ENCODE measurements at places on chromosomes 7 and 10.

- no peak for DNase-seq
These were observed 14.2 kb downstream of the LEP start for GRCh38 chr7:128255271-128255670.

DNA sequence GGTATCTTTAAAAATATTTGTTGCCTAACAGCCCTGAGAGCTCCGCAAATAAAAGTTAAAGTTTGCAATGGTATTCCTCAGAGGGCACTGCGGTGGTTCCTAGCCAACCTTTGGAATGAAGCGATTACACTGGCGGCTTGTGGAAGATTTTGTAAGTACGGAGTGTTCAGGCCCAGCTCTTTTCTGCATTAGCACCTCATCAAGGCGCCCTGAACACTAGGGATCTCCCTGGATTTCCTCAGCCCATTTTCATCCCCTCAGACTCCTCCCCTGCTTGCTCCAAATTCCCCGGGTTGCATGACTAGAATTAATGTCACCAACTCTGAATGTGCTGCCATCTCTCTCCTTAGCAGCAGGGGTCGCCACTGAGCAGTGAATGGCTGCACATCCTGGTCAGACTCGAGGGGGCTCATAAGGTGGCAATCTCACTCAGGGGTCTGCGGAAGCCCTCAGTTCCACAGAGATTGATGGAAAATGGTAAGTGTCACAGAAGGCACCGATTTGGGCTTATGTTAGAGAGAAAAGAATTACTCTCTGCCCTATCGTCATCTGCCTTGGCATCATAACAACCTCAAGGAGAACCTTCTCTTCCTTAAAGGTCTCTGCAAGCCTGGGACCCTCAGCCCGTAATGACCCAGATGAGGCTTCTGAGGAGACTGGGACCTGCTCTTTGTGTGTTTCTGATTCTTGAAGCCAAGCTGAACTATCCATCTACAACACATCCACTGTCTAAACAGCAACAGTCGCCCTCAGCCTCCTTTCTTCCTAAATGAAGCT lies 262.8 kb upstream of the AOAH start:
- no peak for DNase-seq

DNA sequence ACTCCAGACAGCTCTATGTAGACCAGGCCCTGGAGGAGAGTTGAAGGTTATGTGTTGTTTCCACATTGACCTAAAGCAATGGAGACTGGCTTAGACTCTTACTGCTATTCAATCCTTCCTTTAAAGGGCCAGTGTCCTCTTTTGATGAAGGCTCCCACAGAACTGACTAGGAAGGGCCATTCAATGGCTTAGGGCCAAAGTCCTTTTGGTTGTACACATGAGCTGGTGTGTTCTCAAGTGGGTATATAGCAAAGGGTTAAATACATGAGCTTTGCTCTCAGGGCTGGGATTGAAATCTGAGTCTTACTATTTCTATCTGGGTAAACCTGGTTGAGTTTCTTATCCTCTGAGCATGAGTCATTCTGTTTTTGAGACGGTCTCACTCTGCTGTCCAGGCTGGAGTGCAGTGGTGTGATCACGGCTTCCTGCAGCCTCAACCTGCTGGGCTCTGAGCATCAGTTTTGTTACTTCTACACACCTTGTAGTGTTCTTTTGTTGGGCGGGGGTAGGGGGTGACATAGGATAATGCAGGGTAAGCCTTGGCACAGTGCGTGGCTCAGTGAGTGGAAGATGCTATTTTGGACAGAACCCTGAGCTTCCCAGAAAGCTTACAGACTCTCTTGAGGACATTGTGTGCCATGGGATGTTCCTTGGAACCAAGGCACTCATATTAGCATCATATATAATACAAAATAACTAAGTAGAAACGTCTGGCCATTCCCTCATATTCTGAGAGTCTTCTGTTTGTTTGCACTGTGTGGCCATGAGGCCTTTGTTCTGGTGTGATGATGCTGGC lies 90.1 kb downstream of the ABCC2 start:
- no peak for DNase-seq

- DNase-seq = no peak
These were observed 47.6 kb downstream of the RALA start for GRCh38 chr7:39670934-39671333.

DNA sequence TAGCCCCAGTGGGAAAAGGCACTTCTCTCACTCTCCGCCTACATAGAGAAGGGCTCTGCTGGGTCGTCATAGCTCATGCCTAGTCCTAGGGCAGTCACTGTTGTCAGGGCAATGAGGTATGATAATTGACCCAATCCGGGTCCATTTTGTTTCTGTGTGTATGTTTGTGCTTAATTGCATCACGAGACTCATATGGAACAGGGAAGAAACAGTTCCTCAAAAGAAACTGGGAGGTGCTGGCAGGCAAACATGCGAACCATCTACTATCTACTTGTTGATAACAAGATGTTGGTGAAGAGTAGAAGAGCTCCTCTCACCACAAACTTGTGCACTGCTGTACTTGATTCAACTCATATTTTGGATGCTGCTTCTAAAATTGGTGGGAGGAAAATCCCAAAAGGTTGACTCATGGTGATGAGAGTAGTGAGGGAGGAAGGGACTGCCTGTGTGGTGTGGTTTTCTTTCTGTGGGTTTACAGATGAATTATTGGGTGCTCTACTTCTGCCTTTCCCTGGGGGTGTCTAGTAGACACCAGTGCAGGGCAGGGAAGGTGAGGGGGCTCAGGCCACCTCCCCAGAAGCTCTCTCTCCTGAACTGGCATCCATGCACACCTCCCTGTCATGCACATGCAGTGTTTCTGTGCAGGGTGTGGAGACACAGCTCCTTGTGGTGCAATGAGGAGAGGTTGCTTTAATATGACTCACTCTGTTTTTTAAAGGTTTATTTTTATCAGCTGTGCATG lies 29.4 kb downstream of the LSMEM1 start:
- DNase-seq = no peak

GRCh38 chr10:79351332-79351731 lies 4.1 kb downstream of the PPIF start:
- no peak for DNase-seq

- no peak for DNase-seq
These were observed 3.4 kb upstream of the DLX6 start for GRCh38 chr7:97001656-97002554.

DNA sequence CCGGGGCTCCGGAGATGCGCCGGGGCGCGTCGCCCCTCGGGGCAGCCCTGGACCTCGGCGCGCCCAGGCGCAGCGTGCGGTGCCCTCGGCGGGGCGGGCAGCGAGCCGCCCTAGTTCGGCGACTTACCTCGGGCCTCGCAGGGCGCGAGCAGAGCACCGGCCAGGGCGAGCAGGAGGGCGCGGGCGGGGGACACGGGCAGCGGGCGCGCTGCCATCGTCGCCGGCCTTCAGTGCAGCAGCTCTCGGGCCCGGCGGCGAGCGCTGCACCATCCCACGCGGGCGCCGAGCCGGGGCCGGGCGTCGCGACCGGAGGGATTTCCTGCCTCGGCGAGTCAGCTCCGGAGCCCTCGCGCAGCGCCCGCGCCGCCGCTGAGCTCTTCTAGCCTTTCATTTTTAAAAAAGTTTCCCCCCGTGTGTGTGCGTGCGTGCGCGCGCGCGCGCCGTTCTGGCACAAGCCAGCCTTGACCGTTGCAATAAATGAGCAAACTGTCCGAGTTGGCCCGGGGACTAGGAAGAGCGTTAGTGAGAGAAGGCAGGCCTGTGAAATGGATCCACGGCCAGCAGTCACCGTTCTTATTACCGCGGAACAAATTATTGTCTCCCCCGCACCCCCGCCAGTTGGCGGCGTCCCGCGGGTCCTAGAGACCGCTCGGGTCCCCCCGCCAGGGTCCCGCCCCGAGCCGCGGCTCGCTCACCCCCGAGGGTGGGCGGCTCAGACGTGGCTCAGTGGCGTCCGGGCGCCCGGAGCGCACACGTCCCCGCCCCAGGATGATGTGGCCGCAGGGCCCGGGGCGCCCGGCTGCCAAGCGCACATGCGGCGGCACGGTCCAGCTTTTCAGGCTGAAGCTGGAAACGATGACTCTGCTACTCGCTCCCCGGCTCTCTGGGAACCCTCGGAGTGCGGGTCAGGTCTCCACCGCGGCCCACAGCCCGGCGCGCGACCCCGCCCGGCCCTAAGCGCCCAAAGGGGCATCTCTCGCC lies at the start of gene ADAM12:
TSS of gene ADAM12 (minus strand) at position 547 of the 981 bp plus-strand sequence. CDS start at position 215, 332 bp downstream.
- no peak for DNase-seq

DNA sequence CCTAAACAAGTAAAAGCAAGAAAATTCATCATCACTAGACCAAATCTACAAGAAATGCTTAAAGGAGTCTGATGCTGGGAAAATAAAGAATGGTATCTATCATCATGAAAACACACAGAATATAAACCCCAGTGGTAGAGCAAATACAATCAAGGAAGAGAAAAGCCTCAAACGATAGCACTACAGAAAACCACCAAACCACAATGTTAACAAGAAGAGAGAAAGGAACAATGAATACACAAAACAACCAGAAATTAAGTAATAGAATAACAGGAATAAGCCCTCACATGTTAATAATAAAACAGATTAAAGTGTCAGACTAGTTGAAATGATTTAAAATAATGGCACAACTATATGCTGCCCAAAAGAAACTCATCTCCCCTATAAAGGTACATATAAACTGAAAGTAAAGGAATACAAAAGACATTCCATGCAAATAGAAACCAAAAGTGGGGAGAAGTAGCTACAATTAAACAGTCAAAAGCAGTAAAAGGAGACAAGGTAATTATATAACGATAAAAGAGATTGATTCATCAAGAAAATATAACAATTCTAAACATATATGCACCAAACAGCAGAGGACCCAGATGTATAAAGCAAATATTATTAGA lies 77.3 kb downstream of the JMJD1C start:
- DNase-seq = no peak
